ENCODE measurements at places on chromosomes 6 and 20.

DNA sequence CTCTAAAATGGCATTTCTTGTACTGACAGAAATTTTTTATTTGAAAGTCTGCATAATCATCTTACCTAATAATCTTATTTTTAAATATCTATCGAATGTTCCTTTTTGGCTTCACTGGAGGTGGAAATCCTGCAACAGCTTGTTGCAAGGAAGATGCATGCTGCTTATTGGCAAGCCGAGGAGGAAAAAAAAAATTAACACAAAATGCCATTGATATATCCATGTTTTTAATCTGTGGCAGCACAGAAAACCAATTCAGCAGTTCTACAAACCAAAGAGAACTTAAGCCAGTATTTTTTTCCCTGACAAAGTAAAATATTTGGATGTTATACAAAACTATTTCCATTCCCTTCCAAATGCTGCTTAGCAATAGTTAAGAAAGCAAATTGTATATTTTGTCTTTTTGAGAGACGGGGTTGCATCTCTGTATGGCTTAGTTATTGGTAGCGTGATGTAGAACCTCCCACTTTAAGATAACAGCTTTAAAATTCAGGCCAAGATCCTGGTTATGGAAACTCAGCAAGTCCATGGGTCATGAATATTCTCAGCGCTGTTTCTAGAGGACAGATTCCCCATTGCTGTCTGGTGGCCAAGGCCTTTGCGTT, 231.4 kb downstream of the TMEM242 start:
- no peak for DNase-seq

GRCh38 chr6:108806171-108806570, 42.1 kb upstream of the ARMC2 start:
- no peak for DNase-seq

GRCh38 chr6:32111424-32112066, 2.4 kb upstream of the TNXB start:
- no peak for DNase-seq

GRCh38 chr6:109840796-109841195, 137.3 kb upstream of the GPR6 start:
- DNase-seq: no peak

DNA sequence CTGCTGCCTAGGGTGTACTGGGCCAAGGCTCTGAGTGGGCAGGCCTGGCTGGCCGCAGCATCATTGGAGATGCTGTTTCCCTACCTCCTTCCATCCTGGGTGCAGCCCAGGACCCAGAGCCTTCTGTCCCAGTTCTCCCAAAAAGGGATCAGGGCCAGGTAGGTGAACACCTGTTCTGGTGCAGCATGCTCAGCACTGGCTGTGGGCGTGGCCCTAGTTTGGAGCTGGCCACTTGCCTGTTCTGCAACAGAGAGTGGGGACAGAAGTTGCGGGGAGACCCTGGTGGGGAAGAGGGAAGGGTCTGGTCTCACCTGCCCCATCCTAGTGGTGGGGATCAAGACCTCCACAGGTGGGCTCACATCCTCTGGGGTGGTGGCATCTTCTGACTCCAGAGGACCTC, 1.4 kb upstream of the ARMC12 start:
- DNase-seq: no peak

GRCh38 chr6:16168858-16169257, 40.0 kb downstream of the MYLIP start:
- no peak for DNase-seq

DNA sequence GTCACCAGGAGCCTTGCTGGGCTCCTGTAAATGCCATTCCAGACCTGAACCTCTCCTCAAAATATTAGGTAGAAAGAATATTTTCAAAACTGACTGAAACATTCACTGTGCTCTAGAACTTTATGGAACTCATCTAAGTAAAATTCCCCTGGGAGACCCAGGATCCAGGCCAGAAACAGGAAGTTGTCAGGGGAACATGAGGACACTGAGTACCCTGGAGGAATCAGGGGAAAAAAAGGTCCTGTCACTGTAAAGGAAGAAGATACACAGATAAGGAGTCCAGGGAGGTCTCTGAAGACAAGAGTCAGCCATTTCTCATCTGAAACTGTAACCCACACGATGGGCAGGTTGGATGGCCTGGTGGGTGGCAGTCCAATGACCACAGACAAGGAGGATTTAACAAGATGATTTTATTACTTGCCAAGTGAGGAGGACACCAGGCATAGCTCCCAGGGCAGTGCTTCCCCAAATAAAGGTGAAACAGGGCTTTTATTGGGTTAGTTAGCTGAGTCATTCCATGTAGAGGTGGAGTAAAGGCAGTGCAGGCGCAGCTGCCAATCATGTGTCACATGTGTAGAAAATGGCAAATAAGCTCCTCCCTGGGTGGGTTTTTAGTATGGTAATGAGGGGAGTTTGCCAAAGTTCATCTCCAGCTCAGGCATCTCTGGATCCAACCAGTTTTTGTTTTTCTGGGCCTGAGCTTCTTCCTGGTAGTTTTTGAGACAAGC, 138.5 kb downstream of the RCAN2 start:
- DNase-seq: no peak

GRCh38 chr6:41652866-41653652, 14.8 kb downstream of the MDFI start:
- DNase-seq: no peak

GRCh38 chr20:33653218-33653899, 8.8 kb upstream of the C20orf144 start:
- peak; percentile 66 for DNase-seq

DNA sequence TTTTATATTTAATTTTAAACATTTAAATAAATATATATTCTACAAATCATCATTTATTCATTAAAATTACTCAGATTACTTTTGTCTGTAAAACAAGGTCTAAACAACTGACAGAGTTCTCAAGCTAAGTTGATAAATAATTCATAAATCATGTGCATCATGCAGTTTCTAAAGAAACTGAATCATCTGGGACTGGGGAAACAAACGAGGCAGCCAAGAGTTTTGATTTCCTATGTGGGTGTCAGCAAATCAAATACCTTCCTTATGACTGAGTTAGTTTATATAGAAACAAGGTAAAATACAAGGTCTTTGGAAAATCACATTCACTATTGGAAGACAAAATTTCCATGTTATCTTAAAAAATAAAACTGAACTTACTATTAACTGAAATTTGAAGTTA, 149.9 kb upstream of the BEND6 start:
- DNase-seq: no peak

GRCh38 chr6:44132476-44132875, 5.1 kb downstream of the TMEM63B start:
- DNase-seq: no peak

GRCh38 chr20:17939622-17940223, 28.9 kb downstream of the SNX5 start:
- DNase-seq: no peak

- no peak for DNase-seq
Observed at GRCh38 chr6:150848400-150848799, 17.1 kb upstream of the MTHFD1L start.
